ENCODE measurements at places on chromosomes 11 and 22. TPM values are rescaled to one million over a fixed set of nuclear protein-coding genes. Genes with fewer than 3 reads are reported as not detected.

Gene CSNK2A3
- 7.4 TPM for total RNA-seq

Gene GP1BB
- total RNA-seq, result 0.65 TPM

Gene LINC01488
- not detected for total RNA-seq

Gene TMPRSS13
- not detected for total RNA-seq

Data from bladder microvascular endothelial cell (primary cell).